ENCODE measurements at places on chromosomes 11 and 22. TPM values are rescaled to one million over a fixed set of nuclear protein-coding genes. Genes with fewer than 3 reads are reported as not detected.

USP2 gene
- total RNA-seq: 0.25 TPM

BTBD10 gene
- 94.1 TPM for total RNA-seq

ANO5 gene
- under 0.01 TPM for total RNA-seq

POU2AF2 gene
- total RNA-seq: not detected

LMO2 gene
- 47.6 TPM for total RNA-seq

HOATZ gene
- not detected for total RNA-seq

SLC17A6 gene
- not detected for total RNA-seq

ANGPTL5 gene
- total RNA-seq: not detected

MMP12 gene
- total RNA-seq: not detected

DNA sequence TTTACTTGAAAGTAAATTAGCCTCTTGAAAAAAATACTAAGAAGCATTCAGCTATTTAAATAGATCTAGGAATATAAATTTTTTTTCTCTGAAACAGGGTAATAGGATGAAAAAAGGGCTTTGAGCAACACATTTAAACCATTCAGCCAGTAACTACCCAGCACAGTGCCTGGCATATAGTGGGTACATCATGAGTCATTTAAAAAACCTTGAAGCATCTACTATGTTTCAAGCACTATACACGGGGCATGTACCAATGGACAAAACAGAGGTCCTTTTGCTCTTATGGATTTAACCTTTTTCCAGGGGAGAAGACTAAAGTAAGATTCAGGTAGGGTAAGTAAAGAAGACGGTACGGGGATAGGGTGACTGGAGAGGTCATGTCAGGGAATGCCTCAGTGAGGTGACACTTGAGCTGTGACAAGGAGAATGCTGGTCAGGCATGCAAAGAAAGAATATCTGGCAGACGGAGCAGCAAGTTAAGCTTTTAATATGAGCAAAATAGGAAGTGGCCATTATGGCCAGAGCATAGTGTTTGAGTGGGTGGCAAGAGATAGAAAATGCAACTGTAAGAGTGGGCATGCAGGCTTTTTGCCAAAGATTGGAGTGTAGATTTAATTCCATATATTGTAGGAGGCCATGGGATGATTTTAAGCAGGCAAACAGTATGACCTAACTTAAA is 101.1 kb downstream of the HIPK3 start:
- DNase-seq: no peak

GRCh38 chr22:38484244-38484643 is 16.3 kb downstream of the KDELR3 start:
- DNase-seq: no peak

DNA sequence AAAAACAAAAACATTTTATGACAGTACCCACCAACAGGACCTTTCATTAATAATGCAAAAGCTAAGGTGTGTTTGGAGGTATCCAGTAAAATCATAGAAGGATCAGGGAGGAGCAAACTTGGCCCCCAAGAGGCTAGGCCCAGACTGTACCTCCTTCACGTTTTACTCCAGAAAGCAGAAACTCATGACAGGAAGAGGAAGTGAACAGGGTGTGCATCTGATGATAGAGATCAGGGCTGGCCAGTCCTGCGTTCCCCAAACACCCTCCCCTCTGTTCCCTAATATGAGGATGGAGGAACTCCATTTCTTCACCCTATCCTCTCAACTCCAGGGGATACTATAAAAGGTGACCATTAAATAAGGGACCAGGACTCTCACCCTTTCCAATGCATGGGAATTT is 10.2 kb upstream of the MS4A12 start:
- no peak for DNase-seq

- no peak for DNase-seq
These were observed 229.6 kb downstream of the DYNC2H1 start for GRCh38 chr11:103338621-103339484.

- peak; percentile 20 for DNase-seq
These were observed 452.3 kb downstream of the RAB38 start for GRCh38 chr11:87722756-87723565.

DNA sequence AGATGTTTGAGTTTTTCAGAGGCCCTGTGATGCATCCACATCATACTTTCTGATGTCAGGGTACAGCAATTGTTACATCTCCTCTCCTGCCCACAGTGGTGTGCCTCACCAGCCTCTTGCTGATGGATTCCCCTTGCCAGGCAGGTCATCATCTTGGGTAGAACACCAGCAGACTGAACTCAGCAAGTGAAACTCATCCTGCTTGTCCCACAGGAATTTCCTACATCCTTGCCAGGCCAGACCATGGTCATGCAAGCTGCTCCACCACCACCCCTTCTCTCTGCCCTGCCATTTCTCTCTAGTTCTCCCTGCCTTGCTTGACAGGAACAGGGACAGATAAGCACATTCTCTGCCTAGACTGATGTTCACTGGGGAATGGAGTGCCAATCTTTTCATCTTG is 85.9 kb downstream of the PAX6 start:
- DNase-seq: no peak

GRCh38 chr22:32080904-32081303 is 37.8 kb downstream of the SLC5A1 start:
- peak; percentile 23 for DNase-seq

- peak; percentile 70 for DNase-seq
These were observed 1.7 kb downstream of the HPX start for GRCh38 chr11:6438979-6439571.

DNA sequence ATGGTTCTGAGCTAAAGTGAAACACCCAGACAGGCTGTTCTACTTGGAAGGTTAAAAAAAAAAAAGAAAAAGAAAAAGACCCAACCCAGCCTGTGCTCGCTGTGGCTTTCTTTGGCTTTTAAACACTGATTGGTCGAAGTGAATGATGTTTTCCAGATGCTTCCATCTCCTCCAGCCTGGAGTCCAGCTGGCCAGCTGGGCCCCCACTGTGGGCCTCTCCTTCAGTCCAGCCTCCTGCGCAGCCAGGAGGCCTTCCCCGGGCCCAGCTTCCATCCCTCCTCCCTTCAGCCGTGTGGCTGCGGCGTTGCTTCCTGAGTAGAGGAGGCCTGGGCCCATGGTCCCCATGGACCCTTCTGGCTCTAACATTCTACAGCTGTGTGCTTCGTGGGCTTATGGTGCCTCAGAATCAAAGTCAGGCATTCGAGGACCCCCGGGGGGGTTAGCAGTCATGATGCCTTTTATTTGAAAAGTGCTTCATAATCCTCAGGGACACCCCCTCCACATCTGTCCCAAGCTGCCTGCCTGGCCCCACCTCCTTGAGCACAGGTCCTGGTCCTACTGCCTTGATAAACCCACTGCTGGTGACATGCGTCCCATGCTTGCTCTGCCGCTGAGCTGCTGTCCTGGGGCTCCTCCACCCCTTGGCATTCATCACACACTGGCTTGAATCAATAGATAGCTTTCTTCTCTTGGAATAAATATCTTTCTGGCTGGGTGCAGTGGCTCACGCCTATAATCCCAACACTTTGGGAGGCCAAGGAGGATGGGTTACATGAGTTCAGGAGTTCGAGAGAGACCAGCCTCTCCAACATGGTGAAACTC is 42.2 kb upstream of the FBLN1 start:
- DNase-seq: no peak

DNA sequence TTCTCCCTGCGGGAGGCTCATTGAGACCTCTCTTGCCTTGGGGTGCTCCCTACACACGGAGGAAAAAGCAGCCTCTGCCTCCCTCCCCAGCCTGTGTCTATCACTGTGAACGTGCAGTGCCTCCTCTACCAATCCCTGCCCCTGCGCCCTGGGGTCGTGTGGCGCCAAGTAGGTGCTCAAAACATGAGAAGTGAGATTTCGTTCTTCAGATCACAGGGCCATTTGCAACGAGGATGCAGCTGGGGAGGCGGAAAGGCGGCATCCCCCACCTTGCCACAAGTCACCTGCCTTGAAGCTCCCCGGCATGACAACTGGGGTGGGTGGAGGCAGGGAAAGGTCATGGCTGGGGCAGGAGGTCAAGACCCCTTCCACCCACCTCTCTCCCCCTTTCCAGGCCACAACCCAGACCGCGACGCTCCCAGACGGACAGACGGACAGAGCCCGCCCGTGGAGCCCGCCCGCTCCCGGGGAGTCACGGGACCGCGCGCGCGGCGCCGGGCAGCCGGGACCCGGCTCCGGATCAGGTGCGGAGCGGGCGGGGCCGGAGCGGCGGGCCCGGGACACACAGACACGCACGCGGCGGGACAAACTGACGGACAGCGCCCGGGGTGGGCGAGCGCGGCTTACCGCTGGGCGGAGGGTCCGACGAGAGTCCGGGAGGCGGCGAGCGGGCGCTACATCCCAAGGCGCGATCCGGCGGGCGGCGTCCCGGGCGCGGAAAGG is 485 bp downstream of the KCNJ4 start:
- DNase-seq: no peak

- no peak for DNase-seq
These were observed 76.4 kb upstream of the PPARA start for GRCh38 chr22:46073683-46074504.

GRCh38 chr11:99695106-99695505 is 674.4 kb downstream of the CNTN5 start:
- DNase-seq: no peak

DNA sequence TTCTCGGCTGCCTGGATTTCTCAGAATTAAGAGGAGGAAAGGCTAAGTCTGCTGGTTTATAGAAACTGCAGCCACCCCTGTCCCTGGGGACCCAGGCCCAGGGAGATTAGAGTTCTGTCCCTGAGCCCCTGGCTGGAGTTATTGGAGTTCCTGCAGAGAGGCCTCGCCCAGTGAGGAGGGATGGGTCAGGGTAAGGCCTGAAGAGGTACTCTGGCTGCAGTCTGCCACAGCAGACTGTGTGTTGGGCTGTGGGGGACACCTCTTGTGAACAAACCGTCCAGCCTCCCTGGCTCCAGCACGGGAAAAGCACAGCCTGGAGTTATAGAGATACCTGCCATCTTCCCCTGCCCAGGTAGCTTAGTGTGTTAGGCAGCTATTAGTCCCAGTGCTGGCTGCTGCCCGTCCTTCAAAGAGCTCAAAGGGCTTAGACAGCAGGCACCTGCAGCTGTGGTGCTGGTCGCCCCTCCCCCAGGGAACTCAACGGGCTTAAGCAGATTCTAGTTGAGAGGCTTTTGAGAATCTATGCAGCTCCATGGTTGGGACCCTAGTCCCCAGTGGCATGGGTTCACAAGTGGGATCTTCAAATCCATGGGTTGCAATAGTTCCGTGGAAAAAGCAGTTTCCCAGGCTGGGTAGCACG is 36.6 kb upstream of the MUC15 start:
- DNase-seq: no peak

DNA sequence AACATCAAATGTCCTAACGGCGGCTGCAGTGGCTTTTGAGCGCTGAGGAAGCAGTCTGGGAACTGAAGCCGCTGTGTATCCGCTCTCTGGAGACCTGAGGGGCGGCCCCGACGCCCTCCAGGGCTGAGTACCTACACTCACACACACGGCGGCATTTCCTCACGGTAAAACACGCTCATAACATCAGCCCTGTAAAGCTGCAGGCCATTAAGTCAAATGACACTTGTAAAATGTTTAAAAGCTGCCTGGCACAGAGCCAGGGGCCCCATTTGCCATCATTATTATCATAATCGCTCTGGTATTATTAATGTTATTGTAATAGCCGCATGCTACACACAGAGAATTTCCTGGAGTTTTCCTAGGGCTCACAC is 5.1 kb downstream of the CARS1 start:
- DNase-seq: no peak

- DNase-seq: peak; percentile 75
These were observed 12.3 kb upstream of the TUB start for GRCh38 chr11:8068605-8069221.

- peak; percentile 24 for DNase-seq
These were observed 8.1 kb downstream of the TMA7B start for GRCh38 chr22:39967996-39968972.

DNA sequence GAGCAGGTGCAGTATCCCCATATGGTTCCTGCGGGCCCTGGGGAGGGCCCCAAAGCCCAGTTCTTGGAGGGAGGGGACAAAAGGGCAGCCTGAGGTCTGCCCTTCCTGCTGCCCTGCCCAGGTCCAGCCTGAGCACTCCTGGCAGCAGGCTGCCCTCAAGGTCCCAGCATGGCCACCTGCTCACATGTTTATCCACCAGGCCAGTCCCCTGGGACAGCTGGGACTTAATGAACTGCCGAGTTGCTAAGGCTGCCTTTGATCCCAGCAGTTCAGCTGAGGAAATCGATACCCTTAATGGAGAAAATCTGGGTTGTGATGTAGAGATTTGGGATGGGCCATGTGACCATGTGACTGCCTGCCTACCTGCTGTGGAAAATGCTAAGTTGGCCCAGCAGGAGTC is 146.2 kb downstream of the TRIM29 start:
- DNase-seq: no peak

DNA sequence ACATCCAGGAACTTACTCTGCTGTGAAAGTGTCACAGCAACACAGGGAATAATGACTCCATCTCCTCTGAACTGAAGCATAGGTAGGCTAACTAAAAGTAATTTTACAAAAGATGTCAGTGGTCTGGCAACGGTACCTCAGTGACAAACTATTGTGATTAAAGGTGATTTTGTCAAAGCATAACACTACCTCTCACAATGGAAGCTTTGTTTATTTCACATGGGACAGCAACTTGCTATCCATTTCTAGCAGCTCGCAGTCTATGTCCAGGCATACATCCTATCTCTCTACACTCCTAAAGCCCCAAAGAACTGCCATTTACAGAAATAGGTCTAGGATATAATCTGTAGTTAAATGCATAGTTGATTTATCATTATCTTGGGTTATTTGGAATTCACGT is 163.0 kb downstream of the KIRREL3 start:
- DNase-seq: no peak

- DNase-seq: no peak
These were observed 181.8 kb downstream of the BUD13 start for GRCh38 chr11:116590844-116591570.

DNA sequence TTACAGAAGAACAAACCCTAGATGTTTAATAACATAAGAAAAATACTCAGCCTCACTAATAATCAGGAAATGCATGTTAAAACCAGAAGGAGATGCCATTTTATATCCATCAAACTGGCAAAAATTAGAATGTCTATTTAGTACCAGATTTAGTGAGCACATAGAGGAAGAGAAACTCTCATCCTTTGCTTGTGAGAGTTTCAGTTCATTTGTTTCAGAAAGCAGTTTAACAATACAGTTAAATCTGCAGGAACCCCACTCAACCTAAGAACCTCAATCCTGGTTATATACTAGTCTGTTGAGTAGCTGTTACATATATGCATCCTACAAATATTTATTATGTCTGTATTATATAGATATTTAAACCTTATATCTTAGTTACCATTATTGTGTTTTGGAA is 172.6 kb downstream of the WNT11 start:
- no peak for DNase-seq

GRCh38 chr22:31683181-31684105 is 21.4 kb upstream of the PISD start:
- DNase-seq: no peak
